ENCODE measurements at places on chromosomes 6 and 20.
A peak's percentile ranks its signal among the peaks of the same experiment; 100 is the strongest.

GRCh38 chr6:24064106-24064505 is 61.9 kb upstream of the NRSN1 start:
- no peak for DNase-seq

DNA sequence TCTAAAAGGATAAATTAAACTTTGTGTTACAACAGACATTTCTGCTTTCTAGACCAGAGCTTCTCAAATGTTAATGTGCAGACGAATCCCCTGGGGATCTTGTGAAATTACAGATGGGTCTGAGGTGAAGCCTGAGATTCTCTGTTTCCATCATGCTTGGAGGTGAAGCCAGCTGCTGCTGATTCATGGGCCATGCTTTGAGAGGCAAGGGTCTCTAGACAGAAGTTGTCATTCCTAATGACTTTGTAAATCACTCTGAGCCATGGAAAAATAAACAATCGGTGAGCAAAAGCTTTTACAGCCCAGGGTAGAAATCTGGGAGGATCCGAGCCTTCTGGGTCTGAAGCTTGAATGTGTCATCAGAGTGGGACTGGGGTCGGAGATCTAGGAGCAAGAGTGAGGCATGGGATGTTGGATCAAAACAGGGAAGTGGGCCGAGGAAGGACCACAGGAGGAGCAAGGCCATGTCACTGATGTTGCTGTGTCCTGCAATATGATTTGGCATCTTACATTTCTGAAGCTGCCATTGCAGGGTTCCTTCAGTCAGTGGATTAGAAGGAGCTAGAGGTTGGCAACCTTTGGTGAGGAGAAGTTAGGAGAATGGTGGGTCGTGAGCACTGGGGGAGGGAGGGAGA is 77.3 kb downstream of the TRMT11 start:
- no peak for DNase-seq

- no peak for DNase-seq
Observed at GRCh38 chr6:158767709-158768108, 51.5 kb downstream of the EZR start.

- no peak for DNase-seq
Observed at GRCh38 chr20:46551522-46552381, 1.3 kb upstream of the OCSTAMP start.

DNA sequence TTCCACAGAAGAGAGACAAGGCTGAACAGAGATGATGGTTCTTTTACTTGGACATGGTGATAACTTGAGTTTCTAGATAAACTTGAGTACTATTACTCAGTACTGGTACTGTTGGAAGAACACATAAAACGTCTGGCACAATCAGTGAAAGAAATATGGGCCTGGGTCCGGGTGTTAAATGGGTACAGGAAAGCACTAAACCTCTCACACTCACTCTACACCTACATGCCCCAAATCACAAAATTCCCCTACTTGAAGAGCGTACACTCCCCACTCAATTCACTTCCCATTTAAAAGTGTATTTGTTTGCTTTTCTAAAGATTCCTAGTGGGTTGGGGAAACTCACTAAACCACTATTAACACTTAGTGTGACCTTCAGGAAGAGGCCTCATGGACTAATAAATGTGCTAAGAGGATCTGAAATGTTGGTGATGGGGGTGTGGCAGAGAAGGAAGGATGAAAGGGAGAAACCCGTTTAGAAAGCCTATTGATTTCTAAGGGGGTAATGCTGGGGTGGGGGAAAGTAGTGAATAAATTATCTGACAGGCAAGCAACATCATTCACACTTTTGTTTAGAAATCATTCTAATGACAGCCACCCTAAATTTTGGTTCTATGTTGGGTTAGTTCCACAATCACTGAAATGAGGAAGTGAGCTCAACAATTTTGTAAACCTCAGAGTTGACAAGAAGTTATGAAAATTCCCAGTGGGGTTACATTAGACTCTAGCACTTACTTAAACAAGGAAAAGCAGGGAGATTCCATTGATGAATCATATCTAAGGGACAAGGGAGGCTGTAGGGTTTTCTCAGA is 222.6 kb upstream of the MARCKS start:
- DNase-seq, result peak; percentile 67

DNA sequence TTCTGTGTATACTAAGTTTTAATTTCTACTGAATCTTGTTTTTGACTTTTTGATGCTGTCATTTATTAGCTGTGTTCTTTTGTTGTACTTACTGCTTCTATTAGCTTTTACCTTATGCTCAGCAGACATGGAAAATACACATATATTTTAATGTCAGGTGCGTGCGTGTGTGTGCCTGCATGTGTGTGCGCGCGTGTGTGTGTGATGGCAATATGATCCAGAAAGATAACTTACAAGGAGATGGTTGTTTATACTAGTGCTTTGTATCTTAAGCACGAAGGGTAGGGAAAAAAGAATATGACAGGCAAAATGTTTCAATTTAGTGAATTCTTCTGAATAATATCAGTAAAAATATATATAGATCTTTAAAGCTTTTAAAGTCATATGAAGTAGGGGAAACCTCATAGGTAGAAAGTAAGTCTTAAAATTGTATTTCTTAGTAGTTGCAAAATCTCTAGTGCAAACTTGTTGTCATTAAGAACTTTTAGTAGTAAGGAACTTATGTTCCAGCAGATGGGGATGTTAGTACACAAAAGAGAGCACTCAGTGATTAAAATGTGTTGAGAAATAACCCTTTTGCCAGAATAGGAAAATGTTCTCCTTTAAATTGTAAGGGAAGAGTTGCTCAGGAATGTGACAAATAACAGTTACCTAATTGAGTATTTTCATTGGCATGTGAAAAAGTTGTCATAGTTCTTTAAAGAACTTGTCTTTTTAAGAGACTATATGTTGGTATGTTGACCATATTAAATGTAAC is 13.2 kb downstream of the QKI start:
- peak; percentile 52 for DNase-seq

- DNase-seq, result no peak
Observed at GRCh38 chr20:63626424-63627128, at the start of gene GMEB2. Gene GMEB2, minus strand, starts transcription at chr20:63627101. Its CDS starts 7,704 bp downstream, at chr20:63619397.

- DNase-seq, result no peak
Observed at GRCh38 chr6:43293698-43294097, 4.4 kb upstream of the SLC22A7 start.

DNA sequence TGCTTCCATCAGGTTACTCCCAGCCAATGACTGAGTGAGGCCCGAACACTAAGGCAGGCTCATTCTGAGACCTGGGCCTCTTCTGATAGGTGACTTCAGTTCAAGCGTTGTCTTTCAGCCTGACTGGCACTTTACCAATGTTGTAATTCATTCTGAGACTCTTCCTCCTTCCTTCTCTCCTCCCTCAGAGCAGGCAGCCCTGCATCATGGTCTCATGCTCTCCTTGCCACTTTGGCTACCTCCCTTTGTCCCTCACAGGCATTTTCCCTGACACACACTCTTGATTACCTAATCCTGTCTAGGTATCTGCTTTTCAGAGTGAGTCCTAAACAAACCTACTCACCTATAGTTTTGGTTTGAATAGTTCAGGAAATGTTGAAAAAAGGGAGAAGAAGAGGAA is 12.6 kb upstream of the WFDC12 start:
- DNase-seq, result no peak

DNA sequence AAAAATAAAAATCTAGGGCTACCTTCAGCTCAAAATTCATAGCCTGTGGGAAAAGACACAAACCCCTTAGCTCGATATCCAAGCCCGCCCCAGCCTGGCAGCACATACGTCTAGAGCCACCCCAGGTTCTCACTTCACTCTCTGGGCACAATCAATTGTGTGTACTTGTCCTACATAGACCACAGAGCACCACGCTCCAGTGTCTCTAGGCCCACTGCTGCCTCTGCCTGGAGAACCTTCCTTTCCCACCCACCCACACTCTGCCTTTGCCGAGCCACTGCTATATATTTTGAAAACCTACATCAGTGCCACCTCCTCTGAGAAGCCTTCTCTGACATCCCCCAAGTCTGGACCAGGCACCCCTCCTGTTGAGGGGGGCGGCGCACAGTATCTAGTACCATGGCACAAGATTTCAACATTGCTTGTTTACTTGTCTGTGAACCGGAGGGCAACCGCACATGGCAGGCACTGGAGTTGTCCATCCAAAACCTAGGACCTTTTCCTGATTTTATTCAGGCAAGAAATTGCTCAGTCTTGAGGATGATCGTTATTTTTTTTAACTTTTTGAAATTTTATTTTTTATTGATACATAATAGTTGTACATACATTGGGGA is 141.5 kb downstream of the UNC5CL start:
- no peak for DNase-seq
